ENCODE measurements at places on chromosomes 13 and 19.

DNA sequence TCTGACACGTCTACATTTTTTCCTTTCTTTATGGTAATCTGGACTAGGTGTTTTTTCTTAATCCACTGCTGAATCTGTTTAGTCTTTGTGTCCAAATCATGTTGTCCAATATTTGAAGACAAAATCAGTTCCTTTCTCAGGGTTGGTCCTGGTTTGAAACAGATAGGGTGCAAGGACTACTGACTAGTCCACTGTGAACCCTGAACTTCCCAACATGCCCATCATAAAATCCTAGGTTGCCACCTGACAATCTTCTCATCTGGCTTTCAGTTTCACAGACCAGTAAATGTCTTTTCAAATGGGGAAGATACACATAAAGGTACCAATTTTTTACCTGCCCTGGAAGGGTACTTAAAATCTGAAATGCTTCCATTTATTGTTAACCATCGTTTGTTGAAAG, 12.7 kb downstream of the GTF3A start:
- DNase-seq: no peak

- no peak for DNase-seq
Measured at GRCh38 chr13:92407858-92408257, 818.7 kb upstream of the GPC6 start.

DNA sequence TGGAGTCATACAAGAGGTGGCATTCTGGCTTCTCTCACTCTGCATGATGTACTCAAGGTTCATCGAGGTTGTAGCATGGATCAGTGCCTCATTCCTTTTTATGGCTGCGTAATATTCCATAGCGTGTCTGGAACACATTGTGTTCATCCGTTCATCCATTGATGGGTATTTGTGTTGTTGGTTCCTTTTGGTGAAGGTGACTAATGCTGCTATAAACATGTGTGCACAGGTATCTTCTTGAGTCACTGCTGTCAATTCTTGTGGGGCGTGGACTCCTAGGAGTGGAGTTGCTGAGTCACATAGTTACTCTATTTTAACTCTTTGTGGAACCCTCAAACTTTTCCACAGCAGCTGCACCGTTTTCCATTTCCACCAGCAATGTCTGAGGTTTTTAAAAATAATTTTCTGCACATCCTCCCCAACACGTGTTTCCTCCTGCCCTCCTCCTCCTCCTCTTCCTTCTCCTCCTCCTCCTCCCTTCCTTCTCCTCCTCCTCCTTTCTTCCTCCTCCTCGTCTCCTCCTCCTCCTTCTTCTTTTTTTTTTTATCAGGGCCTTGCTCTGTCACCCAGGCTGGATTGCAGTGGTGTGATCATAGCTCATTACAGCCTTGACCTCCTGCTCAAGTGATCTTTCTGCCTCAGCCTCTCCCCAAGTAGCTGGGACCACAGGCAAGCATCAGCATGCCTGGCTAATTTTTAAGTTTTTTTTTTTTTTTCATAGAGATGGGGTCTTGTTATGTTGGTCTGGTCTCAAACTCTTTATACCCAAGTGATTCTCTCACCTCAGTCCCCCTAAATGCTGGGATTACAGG, 2.0 kb upstream of the TMEM221 start:
- no peak for DNase-seq

GRCh38 chr19:18433015-18433691, 4.8 kb downstream of the ISYNA1 start:
- DNase-seq: no peak
